Activated T-helper 2 cell treated with anti-CD3 and anti-CD28 coated beads, Interferon-gamma antibody, Interleukin-2, Interleukin-4, amounts not matched to agents 10 μg/mL and 5 μg/mL and 100 μg/mL, durations not matched to agents 14 hours and 24 hours and 36 hours (primary cell): ENCODE measurements at places on chromosomes 2 and 18.

DNA sequence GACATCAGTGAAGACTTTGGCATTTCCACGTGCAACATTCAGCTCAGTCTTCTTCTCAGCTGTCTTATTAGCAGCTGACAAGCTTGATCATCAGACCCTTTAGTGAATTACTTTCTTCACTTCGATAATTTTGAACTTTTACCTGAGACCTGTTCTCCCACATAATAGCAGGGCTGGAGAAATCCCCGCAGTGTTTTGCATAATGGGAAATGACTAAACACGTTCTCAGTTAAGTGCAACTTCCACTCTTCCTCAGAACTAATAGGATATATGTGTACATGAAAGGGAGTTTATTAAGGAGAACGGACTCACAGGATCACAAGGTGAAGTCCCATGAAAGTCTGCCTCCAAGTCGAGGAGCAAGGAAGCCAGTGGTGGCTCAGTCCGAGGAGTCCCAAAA lies 28.8 kb upstream of the MBP start:
- no peak for DNase-seq

- no peak for DNase-seq
Measured at GRCh38 chr2:45975752-45976517, 321.3 kb upstream of the EPAS1 start.

DNA sequence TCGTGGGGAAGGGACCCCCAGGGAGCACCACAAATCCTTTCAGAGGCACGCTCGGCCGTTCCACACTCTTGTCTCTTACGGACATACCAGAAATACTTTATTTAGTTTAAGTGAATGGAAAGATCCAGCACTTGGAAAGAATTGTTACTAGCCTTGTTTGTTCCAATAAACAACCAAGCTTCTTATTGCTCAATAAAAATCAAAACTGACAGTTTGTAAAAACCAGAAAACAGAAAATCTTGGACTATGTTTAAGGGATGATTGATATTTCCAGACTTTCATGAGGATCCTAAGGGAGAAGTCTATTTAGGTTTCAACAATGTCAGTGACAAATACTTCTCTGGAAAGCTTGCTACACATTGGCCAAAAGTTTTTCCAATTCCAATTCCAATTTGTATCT lies 31.6 kb upstream of the CCBE1 start:
- DNase-seq: no peak

DNA sequence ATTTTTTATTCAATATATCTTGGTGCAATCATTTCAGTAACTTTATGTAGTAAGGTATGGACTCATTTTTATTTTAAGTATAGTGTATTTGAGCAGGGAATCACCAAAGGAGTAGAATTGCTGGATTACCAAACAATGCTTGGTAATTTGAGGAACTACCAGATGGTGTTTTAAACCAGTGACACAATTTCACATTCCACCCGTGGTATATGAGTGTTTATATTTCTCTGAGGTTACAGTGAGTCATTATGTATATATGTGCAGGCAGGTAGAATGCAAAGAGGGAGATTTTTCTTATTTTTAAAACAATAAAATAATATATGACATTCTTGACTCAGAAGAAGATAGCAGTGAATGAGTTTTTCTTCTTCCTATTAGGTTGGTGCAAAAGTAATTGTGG lies 596.9 kb downstream of the DCC start:
- no peak for DNase-seq

- no peak for DNase-seq
Measured at GRCh38 chr18:58015065-58015780, 28.8 kb upstream of the NEDD4L start.

GRCh38 chr2:80489717-80490116 lies 185.2 kb upstream of the LRRTM1 start:
- DNase-seq: no peak

DNA sequence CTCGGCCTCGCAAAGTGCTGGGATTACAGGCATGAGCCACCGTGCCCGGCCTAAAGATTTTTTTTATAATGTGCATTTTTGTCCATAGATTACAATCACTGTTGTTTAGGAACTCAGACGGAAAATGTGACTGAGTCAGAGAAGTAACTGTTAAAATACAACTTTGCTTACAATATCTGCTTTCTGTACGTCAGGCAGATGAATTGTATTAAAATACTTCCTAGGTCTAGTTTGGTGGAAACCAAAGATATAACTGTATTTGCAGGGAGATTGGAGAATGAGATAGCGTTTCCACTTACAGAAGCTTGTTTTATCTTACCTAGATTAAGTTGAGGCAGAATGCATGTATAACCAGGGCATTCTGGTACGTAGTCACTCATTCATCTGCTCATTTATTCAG lies 36.7 kb downstream of the ASAP2 start:
- no peak for DNase-seq

DNA sequence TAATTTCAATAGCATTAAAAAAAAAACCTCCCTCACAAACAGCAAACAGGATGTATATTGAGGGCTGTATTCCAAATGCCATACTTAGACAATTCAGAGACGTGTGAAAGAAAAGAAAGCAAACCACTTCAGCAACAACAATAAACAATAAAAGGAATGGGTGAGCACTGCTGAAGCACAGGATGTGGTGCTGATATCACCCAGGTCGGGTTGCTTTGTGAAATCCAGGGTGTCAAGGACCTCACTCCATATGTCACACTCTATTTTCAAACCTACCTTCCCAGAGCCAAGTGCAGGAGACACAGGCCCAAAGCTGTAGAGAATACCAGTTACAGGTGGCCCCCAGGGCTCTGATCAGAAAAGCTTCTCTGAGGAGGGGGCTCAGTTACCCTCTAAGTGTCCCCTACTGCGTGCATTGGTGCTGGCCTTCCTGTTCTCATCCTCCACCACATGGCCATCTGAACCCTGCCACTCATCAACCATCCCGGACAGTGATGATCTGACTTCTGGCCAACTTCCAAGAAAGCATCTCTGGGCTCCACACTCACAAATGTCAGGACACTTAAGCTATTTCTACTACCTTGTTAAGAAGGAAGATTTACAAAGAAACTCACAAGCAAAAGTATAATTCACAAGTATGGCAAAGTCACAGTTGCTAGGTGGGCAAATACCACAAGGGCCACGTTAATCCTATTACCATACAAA lies 363.0 kb downstream of the SS18 start:
- no peak for DNase-seq

- DNase-seq: no peak
Measured at GRCh38 chr2:71894261-71894660, 253.4 kb downstream of the CYP26B1 start.

DNA sequence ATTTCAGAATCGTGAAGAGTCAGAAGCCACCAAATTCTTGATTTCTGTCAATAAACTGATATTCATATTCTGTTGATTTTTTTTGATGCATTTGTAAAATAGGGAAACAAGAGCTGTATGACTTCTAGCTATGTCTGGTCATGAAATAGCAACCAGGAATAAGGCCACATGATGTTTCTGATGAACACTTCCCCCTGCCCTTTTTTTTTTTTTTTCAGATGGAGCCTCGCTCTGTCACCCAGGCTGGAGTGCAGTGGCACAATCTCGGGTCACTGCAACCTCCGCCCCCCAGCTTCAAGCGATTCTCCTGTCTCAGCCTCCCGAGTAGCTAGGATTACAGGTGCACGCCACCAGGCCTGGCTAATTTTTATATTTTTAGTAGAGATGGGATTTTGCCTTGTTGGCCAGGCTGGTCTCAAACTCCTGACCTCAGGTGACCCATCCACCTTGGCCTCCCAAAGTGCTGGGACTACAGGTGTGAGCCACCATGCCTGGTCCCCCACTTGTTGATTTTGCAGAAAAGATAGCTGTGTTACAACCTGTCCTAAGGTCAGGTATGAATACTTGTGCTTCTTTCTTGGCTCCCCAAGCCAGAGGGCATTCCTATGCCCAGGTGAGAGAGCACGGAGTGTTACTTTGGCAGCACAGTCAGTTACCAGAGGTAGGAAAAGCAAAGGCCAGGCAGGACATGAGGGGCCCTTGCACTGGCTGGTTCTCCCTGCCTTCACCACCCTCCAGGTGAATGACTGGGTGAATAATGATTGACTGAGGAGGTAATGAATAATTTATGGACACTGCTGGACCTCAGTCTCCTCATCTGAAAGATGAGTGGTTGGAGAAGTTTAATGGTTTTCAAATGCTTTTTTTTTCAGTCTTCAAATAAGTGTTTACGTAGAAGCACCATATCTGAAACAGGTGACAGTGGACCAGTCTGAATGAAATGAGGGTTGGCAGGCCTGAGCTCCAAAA lies 39.6 kb downstream of the PAX8 start:
- DNase-seq: no peak

DNA sequence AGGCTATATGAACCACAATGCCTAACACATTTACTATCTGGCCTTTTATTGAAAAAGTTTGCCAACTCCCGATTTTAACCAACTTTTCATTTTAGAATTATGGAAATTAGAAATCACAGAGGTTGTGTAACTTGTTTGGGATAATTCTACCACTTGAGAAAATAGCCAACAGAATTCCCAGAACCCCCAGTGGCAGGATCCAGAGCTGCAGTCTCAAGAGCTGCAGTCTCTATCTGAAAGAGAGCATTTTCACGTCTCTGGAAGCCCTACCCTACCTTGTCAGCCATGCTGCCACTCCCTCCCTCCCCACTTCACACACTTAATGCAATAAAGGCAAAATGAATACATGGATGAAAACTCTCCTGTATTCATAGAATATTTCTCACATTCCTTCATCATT lies 23.4 kb upstream of the TSPYL6 start:
- no peak for DNase-seq

DNA sequence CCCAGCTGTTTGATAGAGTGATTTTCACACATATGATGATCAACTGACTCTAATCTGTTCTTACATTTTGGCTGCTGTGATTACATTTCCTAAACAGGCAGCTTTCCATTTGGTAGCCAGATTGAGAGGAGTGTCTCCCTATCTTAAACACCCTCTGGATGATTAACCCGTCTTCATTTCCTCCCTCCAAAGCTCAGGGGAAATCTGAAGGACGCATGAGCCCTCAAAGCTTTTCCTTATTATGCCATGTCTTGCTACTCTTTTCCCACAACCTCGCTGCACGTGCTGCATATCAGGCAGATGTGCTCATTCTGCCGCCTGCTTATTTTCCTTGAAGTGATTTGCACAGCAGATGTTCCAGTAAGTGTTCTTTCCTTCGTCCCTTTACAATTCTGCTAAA lies 837.4 kb downstream of the LRRTM4 start:
- DNase-seq: no peak

- DNase-seq: no peak
Measured at GRCh38 chr2:39981883-39982311, 202.8 kb upstream of the THUMPD2 start.

DNA sequence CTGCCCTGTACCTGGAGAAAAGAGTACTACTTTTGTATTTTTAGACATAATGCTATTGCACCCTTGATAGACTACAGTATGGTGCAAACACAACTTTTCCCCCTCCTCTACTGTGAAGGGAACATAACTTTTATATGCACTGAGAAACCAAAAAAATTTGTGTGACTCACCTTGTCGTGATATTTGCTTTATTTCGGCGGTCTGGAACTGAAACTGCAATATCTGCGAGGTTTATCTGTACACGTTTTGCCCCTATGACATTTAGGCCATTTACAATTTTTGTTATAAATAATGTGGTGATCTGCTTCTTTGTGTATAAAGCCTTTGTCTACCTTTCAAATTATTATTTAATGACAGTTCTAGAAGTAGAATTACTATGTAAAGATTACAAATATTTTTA lies 34.4 kb upstream of the AAK1 start:
- DNase-seq: no peak

DNA sequence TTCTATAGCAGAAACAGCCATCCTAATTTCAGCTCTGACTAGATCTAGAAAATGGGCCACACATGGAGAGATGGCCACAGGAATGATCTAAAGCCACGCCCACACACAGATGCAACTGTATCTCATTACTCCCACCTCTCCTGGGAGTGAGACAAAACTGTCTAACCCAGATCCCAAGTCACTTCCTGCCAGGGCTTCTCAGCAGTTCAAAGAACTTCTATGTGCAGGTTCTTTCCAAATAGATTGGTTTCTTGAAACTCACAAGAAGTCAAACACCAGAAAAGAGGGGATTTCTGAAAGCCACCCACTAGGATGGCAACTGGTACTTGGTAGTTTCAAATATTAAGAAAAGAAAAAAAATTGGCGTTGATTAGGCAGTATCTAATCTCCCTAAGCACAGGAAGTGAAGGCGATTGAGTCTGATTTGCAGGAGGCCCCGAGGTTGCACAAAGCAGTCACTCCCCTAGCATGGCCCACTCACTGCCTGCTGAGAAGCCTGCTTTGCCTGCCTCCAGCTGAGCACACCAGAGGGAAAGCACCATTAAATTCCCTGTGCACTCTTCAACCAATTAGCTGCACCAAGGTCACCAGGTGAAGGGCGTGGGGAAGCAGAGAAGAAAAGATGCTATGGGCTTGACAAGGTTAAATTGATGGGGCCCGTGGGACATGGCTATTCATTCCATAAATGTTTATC lies 51.1 kb downstream of the PAPOLG start:
- DNase-seq: no peak

DNA sequence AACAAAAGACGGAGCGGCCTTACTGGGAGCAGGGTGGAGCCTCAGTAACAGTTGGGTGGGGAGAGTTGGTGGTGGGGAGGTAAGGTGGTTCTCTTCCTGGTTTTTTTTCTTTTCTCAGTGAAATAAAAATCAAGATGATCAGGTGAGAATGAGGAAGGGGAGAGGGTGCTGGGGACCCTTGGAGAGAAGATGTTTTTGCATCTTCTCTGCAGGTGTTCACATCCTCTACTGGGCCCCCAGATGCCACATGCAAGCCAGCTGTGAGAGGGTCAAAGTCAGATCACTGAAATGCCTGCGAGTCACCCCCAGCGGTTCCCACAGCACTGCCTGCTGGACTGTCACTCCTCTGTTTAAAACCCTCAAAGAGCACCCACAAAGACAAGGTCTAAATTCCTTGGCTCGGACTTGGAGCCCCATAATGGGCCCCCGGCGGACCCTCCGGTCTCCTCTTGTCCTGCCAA lies 69.8 kb upstream of the FHL2 start:
- no peak for DNase-seq

- DNase-seq: no peak
Measured at GRCh38 chr2:200253639-200254038, 52.9 kb upstream of the SPATS2L start.
